ENCODE measurements at places on chromosomes 4 and X. TPM values are rescaled to one million over a fixed set of nuclear protein-coding genes. Genes with fewer than 3 reads are reported as not detected.

DNA sequence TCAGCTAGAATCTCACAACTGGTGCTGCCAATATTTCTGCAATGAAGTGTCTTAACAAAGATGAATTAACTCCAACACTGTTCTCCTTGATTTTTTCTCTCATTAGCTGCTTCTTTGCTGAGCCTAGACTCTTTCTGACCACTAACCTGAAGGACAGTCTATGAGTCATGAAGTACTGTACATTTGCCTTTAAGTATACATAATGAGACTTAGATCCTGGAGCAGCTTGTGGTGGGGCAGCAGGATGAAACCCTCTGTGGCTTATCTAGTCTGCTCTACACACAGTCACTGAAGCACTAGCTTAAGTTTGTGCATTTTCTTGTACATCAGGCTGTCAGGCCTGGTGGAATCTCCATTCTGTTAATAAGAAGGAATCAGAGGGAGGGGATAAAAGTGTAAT lies 307.4 kb upstream of the SMIM31 start:
- no peak for DNase-seq

DNA sequence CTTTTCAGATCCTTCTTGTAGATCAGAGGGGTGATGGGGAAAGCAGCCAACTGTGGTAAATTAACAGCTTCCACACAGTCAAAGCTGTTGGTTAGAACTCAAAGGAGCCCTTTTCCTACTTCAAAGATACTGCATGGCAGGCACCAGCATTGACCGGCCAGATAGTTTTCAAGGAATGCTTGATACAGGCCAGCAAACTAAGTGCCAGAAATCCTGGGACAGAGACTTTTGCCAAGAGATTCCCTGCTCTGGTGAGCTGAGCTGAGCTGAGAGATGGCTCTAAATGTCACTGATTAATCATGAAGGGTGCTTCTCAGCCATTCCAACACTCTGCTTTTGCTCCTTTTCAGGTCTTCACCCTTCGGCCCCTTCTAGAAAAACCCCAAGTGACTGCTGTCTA lies 131.6 kb upstream of the MED14 start:
- no peak for DNase-seq

GRCh38 chrX:54482839-54483593 lies 13.0 kb downstream of the FGD1 start:
- no peak for DNase-seq

RHOXF2 gene
- not detected for total RNA-seq

GPR101 gene
- total RNA-seq = not detected

GRCh38 chr4:184102927-184103326 lies 114.7 kb downstream of the ENPP6 start:
- no peak for DNase-seq

LRRC66 gene
- total RNA-seq = 0.57 TPM

- no peak for DNase-seq
These were observed 28.3 kb downstream of the FGFRL1 start for GRCh38 chr4:1039493-1040343.

DNA sequence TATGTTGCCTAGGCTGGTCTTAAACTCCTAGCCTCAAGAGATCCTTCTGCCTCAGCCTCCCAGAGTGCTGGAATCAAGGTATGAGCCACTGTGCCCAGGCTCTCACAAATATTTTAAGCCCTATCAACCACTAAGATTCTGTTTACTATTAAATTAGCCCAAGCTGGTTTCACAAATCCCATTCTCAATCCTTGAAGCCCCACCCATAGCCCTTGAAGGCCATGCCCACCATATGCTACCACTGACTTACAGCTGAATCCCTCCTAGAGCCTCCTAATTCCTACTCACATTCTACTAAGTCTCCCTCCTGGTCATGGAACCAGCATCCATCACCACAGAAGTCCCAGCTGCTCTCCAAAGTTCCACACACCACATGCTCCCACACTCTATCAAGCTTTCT lies 9.7 kb downstream of the GRIPAP1 start:
- no peak for DNase-seq

MAGED4 gene
- total RNA-seq = 119 TPM

DNA sequence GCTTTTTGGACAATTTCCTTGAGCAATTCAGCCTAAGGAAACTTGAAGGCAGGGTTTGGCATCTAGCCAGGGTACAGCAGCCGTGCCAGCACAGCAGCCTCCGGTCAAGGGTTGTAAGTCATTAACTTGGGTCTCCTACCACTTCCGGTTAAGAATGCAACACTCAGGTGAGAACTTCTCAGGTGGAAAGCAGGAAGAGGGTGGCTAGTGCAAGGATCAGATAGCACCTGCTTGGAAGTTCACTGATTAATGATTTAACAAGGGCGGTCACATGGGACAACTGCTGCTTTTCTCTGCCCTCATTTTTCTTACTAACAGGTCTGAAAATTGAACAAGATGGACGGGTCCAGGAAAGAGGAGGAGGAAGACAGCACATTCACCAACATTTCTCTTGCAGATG lies 30.1 kb upstream of the SCOC start:
- DNase-seq = no peak
